Amygdala (tissue), 56 donors: ENCODE measurements at places on chromosomes 7 and 10.

DNA sequence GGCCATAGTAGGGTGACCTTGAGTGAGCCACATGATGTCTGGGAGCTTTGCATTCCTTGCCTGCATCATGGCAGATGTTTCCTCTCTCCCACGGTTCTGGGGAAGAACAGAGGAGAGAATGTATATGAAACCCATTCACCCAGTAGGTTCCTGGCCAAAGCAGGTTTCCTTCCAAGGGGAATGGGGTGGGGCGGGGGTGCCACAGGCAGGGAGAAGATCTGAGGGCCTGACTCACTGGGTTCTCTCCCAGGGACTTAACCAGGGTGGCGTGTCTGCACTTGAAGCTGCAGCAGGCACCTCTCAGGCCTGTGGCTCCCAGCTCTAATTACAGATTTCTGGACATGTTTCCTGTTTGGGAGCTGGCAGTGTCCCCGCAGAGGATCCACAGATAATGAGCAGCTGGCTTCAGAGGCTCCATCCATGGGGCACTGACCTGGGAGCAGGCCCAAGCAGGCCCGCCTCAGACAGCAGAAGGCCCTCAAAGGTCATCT, 50.2 kb upstream of the ZMIZ1 start:
- no peak for DNase-seq

GRCh38 chr7:44144968-44145478, 3.9 kb upstream of the MYL7 start:
- no peak for DNase-seq

- no peak for DNase-seq
Observed at GRCh38 chr10:37403776-37404175, 278.4 kb downstream of the ANKRD30A start.

- no peak for DNase-seq
Observed at GRCh38 chr7:70699271-70699670, 432.7 kb upstream of the GALNT17 start.

- no peak for DNase-seq
Observed at GRCh38 chr10:18414061-18414460, 237.3 kb downstream of the NSUN6 start.

GRCh38 chr10:115355162-115355760, 262.1 kb downstream of the ATRNL1 start:
- no peak for DNase-seq

DNA sequence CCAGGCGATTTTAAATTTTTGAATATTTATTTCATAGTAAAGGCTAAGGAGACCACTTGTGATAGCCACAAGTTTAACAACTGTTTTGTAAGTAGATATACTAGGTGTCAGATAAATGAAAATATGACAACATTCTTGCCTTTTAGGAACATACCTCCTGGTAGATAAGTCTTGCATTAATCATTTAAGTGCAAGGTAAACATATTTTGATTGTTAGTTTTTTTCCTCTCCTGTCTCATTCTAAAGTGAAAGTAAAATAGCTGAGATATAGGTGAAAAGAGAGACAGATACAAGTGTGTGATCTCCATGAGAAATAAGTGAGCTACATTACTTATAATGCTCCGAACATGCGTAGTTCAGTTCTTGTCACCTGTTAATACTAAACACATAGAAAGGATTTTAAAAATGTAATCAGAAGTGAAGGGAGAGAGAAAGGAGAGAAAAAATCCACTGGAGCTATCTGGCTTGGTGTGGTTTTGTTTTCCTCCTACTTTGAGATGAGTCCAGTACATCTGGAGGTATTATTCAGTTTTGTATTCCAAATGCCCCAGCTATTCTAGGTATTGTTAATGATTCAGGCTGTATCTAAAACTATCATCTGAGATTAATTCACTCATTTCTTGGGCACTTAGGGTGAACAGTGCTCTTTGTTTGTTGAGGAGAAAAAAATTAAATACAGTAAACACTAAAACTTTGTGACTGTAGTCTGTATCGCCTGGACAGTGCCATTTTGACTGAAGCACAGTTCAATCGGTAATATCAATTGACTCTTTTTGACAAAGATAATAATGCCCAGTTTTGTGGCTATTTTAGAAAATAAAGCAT, 21.2 kb downstream of the GLCCI1 start:
- no peak for DNase-seq
